Bronchial epithelial cell (primary cell): ENCODE measurements at places on chromosomes 7 and 10. TPM values are rescaled to one million over a fixed set of nuclear protein-coding genes. Genes with fewer than 3 reads are reported as not detected.

DNA sequence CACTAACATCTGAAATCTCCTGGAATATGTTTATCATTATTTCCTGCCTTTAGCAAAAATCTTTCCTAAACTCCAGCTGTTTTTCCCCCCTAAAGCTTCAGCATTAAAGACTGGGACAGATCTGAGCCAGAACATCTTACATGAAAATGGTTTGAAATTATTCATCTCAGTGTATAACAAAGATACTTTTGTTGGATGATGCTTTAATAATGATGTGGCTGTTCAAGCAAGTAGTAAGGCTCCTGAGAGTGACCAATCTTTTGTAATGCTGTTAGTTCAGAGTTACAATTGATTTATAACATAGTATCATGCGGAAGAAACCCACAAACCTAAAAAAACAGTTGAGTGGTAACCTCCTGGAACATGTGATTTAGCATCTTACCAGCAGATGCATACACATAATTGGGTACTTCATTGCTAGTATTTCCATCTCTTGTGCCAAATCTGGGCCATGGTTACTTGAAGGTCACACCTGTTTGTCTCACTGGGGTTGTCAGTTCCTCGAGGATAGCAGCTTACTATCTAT lies 1.5 kb downstream of the BZW2 start:
- DNase-seq: no peak

- no peak for DNase-seq
Observed at GRCh38 chr7:22786290-22786932, 36.2 kb downstream of the TOMM7 start.

DNA sequence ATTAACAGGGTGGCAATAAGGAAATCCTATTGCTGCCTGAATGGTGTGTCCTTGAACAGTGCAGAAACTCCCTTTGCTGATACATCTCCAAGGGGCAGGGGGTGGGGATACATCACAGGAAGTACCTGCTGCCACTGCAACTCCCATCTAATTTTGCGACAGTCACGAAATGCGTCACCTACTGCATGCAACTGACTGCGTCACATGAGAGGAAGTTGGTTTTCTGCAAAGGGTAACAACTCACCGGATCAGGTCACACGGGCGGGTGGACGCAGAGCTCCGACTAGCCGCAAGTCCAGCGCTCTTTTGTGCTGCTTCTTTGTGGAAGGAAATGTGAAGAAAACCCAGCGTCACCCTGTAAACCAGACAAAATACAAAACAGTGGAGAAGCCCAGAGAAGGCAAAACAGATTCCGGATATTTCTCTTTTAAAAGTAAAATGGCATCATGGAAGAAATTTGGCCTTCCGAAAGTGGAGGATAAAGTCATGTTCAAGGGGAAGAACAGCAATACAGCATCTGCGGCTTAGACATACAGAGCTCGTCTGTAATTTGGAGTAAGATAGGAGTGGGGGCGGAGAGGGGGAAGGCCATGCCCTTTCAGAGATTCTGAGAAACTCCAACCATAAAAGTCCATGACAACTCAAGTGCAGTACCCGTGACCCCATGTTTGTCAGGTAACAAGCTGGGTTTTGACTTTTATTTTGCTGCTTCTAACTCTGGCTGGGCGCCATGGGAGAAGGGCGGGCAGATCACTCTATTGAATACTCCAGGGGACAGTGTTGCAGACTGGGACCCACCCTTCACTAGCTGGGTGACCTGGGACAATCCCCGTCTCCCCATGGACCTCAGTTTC lies 32.3 kb upstream of the PLEKHS1 start:
- no peak for DNase-seq

GRCh38 chr10:78703593-78703992 lies 365.2 kb upstream of the ZMIZ1 start:
- no peak for DNase-seq

DNA sequence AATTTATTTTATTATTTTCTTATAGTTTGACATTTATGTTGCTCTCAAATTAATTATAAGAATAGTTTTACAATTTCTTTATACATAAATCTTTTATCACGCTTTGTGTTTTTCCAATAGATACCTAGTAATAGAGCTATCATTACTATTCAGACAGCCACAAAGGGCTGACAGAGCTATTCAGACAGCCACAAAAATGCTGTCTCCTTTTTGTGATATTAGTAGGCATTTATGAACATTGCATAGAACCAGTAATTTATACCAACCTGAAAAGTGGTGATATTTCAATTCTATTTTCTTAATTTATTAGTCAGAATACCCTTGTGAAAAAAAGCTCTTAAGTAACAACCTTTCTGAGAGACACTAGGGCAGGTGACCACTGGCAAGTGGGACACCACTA lies 34.2 kb upstream of the IGFBP3 start:
- DNase-seq: no peak

GRCh38 chr7:45078125-45078681 lies 10.6 kb downstream of the NACAD start:
- DNase-seq: no peak

- no peak for DNase-seq
Observed at GRCh38 chr10:110813743-110814472, 57.8 kb upstream of the PDCD4 start.

- DNase-seq: no peak
Observed at GRCh38 chr7:149125189-149125862, 798 bp downstream of the ZNF425 start.

DNA sequence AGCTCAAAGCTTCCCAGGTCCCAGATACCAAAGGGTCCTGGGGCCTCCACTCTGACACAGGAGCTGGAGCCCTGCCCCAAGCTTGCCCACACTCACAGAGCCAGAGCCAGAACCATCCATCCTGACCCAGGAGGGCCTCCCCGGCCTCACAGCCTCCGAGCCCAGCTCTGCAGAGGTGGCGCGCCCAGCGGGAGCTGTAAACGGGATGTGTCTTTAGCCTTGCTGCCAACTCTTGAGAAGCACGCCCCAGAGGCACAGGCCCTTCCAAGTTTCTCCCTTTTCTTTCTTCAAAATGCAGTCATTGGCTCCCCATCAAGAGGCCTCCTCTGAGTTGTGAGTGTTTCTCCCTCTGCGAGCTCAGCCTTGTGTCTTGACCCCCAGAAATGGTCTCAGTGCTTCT lies 75.0 kb downstream of the PDGFA start:
- DNase-seq: no peak

DNA sequence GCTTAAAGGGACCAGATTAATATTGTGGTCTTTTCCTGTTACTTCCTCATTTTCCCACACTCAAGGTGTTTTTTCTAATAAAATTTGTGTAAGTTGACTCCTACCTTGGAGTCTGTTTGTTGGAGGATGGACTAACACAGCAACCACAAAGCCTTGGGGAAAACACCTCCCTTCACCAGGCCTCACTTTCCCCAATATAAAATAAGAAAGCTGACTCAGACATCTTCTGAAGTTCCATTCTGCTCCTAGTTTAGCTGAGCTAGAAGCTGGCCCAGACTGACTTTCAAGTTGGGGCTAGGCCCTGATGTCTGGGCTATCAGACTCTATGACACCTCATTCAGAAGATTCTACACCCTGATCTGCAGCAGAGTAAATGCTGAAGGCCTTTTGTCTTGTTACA lies 73.0 kb upstream of the ADRB1 start:
- DNase-seq: no peak

- DNase-seq: peak; percentile 99
Observed at GRCh38 chr7:75842836-75843446, 29.3 kb upstream of the CCL24 start.

GRCh38 chr10:29751684-29752083 lies 116.9 kb upstream of the SVIL start:
- DNase-seq: no peak

DNA sequence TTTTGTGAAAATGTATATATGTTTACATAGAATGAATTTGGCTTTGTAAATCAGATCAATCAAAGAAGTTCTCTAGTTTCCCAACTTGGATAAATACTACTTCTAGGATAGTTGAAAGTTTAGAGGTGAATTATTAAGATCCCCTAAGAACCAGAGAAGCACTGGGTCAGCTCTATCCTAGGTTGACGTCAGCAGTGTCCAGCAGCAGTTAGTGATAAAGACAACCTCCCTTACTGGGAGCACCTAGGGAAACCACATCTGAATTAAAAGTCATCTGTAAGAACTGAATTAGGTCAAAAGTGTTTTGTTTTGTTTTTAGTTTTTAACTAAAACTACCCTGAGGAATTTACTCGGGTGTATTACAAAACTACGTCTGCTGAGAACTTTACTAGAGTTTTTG lies 178.0 kb downstream of the POLR1F start:
- no peak for DNase-seq

DNA sequence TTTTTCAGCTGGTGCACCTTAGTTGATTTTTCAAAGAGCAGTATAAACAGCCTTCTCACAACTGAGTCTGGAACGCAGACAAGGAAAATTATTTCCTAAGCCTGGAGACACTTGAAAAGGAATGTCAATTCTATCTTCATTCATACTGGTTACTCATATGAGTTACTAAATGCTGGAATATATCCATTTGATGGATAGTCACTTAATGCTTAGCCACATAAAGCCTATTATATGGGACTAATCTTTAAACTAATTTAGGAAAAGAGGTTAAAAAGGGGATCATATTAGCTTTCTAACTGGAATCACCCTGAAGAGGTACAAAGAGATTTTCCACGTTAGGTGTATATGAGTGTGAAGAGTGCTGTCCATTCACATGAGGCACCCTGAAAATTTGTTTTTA lies 1.7 kb upstream of the HOXA4 start:
- no peak for DNase-seq

GRCh38 chr7:20112696-20113095 lies 104.5 kb downstream of the MACC1 start:
- no peak for DNase-seq

DNA sequence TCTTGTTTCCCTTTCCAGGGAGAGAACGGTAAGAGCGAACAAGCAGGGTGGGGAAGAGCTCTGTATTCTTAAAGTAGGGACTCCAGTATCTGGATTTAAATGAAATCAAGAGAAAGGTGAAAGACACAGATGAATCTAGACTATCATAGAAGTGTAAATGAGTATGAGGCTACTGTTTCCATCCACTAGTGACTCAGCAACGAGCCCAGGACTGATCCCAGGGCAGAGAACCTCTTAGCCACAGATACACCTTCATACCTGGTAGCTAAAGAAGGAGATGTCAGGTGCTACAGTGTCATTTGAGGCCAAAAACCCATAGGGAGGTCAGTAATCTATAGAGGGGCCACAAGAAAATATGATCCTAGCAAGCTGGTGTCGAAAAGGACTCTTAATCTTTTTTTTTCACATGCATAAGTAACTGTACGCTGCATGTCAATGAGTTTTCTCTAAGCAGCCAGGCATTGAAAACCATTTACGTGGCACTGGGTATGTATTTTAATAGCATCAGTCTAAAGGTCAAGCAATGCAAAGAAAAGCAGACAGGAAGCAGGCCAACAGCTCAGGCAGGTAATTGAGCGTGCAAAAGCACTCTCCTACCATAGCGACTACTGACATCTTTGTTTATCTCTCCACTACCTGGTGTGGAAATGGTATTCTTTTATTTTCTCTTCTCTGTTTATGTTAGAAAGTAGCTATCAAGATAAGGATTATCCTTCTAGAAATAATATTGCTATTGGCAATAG lies 91.5 kb upstream of the EGR2 start:
- DNase-seq: no peak

DNA sequence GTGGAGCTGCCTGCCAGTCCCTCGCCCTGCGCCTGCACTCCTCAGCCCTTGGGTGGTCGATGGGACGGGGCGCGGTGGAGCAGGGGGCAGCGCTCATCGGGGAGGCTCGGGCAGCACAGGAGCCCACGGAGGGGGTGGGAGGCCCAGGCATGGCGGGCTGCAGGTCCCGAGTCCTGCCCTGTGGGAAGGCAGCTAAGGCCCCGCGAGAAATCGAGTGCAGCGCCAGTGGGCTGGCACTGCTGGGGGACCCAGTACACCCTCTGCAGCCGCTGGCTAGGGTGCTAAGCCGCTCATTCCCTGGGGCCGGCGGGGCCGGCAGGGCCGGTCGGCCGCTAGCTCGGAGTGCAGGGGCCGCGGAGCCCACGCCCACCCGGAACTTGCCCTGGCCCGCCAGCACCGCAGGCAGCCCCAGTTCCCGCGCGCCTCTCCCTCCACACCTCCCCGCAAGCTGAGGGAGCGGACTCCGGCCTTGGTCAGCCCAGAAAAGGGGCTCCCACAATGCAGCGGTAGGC lies 565.9 kb upstream of the NRG3 start:
- DNase-seq: no peak

DNA sequence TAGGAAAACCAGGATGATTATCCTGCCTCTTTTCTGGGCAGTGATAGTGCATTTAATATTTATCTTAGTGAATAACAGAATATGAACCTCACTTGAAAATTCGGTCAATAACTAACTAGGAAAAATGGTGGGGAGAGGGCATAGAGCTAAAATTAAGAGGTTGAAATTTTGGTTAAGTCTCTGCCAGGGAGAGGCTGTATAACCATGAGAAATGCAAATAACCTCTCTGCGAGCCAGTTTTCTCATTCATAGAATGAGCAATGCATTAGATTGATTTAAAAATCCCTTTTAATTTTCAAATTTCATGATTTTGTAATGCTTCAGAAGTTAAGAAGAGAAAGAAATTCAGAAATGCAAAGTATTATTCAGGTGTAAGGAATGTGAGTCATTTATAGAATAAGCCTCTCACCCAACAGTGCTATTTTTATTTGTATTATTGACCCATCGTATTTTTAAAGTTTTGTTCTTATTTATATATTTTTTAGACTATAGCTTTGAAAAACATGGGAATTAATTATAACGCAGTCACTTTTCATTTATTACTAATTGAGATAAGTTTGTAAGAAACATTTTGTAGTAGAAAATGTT lies 104.7 kb downstream of the PHF14 start:
- DNase-seq: no peak

DNA sequence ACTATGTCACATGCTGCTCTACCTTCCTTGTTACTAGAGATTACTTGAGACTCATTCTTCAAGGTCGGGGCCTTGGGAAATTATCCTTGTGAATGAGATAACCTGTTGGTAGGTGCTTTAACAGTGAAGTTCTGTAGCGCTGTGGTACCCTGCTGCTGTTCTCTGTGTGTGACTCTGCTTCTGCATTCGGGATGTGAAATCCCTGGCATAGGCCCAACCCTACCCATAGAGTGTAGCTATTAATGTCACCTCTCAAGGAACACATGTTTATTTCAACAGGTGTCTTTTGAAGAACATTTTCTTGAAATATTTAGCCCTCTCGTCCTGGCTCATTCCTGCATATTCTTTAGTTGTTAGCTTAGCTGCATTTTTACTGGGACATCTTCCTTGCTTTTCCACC lies 41.8 kb upstream of the TMEM236 start:
- no peak for DNase-seq

C10orf105 gene
- not detected in 2 replicates for total RNA-seq

CAV2 gene
- 132 and 150 TPM in 2 replicates for total RNA-seq

PAOX gene
- total RNA-seq: 5.0 and 9.6 TPM in 2 replicates

ELFN1 gene
- under 0.01 TPM in 1 of 2 replicates, not detected in the other for total RNA-seq

SSC4D gene
- 0.79 and 1.3 TPM in 2 replicates for total RNA-seq

PLXNA4 gene
- under 0.01 TPM in 2 replicates for total RNA-seq

DNAAF5 gene
- total RNA-seq: 9.6 and 9.7 TPM in 2 replicates

GPR37 gene
- 1.6 and 3.7 TPM in 2 replicates for total RNA-seq

RBP3 gene
- not detected in 2 replicates for total RNA-seq

UNCX gene
- not detected in 2 replicates for total RNA-seq
